ENCODE measurements at places on chromosomes 1 and 21. TPM values are rescaled to one million over a fixed set of nuclear protein-coding genes. Genes with fewer than 3 reads are reported as not detected.

DSCAM gene
- 2.7 TPM for total RNA-seq

SLC9A1 gene
- total RNA-seq, result 40.4 TPM

FYB2 gene
- total RNA-seq, result not detected

SLC35F3 gene
- not detected for total RNA-seq

TNFRSF25 gene
- 39.7 TPM for total RNA-seq

CLCA1 gene
- not detected for total RNA-seq

CLDN17 gene
- total RNA-seq, result not detected

IFNLR1 gene
- 8.9 TPM for total RNA-seq

TMEM39B gene
- total RNA-seq, result 17.5 TPM

C4BPA gene
- 0.51 TPM for total RNA-seq

EIF3I gene
- 103 TPM for total RNA-seq
